SW 1271 (cell line): ENCODE measurements at places on chromosomes 2 and 18.

GRCh38 chr18:55732227-55733106 is 144.5 kb upstream of the TCF4 start:
- DNase-seq = no peak

- DNase-seq = no peak
Observed at GRCh38 chr18:13386891-13387801, 168.6 kb downstream of the LDLRAD4 start.

GRCh38 chr2:217301142-217301925 is 441.5 kb upstream of the TNP1 start:
- no peak for DNase-seq

DNA sequence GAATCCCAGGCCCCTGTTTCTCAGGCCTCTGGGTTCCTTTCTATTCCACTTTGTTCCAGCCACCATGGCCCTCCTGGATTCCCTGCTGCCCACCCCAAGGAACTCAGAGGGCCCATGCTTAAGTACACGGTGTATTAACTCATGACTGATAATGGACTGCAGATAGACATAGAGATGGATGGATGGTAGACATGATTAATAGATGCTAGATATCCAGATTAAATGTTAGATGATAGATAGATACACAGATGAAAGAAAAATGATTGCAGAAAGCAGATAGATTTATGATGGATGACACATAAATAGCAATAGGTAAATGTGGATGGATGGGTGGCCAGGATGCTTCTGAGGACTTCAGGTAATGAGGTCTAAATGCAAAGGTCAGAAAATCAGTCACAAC is 278.0 kb downstream of the CELF4 start:
- DNase-seq = no peak

GRCh38 chr2:152518641-152519580 is 183.9 kb downstream of the FMNL2 start:
- DNase-seq = no peak

GRCh38 chr2:29360016-29360784 is 245.0 kb downstream of the CLIP4 start:
- no peak for DNase-seq

DNA sequence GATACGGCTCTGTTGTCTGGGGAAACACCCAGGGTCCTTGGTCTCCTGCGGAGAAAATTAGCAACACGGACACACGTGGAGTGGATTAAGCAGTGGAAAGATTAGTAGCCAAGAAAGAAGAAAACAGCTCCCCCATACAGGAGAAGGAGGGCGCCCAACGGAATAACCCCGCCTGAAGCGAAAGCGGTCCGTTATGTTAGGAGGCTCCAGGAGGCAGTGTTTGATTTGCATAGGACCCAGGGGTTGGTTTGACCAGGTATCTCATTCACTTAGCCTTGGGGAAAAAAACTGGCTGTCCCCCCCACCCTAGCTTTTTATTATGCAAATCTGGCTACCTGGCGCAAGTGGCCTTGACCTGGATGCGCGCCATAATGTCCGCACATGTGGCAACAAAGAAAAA is 170.1 kb upstream of the KYNU start:
- DNase-seq = no peak

GRCh38 chr2:45688479-45689298 is 37.2 kb downstream of the PRKCE start:
- DNase-seq = no peak

DNA sequence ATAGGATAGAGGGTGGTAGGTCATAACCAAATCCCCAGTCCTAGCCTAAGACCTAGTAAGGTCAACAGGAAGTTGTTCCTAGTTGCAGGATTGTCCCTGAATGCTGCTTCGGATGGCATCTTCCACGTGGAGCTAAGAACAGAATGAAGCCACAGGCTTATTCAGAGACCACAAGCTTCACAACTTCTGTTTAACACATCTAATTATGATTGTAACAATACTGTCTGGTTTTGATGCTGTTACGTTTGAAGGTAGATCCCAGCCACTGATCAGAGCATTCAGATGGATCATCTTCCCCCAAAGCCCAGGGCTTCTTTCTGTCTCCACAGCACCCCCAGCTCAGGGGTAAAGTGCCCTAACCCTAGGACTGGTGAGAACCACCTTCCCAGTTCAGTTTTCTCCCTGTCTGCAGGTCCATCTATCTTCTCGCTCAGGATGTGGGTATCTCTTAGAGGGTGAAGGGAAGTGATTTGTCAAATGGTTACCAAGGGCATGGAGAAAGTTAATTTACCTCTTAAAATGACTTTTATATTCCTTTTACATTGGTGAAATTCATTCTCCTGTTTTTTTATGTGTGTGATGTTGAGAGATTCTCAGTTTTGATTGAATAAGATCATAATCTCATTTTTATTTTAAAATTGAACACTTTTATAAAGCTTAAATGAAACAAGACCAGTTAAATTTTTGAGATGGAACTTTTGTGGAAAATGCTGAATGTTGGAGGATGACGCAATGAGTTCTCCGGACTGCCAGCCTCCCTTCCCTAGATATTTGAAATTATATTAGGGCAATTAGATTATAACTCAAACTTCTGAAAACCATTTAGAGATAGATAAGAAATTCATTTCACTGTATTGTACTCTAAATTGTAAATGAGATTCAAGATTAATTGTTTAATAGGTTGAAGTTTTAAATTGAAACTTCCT is 66.5 kb downstream of the RHBDD1 start:
- DNase-seq = no peak

DNA sequence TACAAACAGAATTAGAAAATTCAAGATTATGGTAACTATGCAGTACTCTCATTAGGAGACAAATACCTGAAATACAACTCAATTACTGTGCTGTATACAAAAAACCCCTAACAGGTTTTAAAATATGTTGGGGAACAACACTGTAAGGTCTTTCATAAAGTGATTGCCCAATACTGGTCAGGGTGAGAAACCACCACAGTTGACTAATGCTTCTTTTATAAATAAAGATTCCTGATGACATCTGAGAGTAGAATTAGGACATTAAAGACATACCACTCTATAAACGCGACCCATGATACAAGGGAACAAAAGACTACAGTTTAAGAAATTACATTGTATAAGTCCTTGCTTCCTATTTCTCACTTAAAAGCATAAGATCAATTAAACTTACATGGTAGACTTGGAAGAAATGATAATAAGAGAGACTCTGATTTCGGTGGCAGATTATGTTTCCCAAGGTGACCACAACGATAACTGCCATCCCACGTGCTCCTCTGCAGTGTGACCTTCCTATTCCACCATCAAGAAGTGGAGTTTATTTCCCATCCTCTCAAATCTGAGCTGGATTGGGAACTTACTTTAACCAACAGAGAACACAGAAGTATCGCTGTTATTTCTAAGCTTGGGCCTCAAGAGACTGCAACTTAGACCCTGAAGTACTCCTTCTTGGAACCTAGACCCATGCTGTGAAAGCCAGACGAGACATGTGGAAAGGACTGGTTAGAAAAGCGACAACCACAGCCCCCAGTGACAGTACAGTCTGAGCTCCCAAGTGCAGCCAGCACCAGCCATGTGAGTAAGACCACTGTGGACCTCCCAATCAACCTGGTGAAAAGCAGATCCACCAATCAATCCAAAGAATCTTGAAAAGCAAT is 52.3 kb downstream of the ZNF521 start:
- no peak for DNase-seq

GRCh38 chr2:12702168-12703121 is 14.3 kb upstream of the TRIB2 start:
- peak; percentile 5 for DNase-seq

DNA sequence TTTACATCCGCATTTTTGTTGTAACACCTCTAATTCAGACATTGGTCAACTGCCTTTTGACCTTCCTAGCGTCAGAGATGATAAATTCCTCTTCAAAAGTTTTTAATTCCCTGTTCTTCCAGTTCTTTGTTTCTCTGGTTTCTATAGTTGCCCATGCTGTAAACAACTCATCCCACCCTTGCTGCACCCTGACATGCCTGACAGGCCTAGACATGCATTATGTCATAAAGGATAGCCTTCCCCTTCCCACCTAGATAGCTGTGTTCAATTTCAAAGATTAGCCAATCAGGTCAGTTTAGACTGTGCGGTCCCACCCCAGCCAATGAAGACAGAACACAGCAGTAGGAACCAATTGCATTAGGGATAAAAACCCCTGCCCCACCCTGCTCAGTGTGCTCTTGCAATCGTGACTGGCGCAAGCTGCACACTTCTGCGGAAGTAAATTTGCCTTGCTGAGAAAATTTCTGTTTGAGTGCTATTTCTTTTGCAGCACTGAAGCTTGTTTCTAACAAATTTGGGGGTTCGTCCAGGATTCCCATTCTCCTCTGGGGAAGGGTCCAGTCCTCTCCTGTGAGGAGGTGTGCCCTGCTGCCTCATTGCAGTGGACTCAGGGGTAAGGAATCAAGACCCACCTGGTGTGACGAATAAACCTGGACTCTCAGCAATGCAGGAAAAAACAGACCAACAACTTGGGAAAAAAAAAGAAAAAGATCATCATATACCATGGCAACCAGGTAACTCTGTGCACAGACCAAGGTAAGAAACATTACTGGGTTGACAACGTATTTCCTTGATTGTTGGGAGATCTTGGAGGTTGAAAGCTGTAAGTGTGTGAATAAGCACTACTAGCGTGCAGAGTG is 9.1 kb upstream of the SAP130 start:
- no peak for DNase-seq

GRCh38 chr2:223922308-223922707 is 22.8 kb downstream of the WDFY1 start:
- DNase-seq = no peak

GRCh38 chr18:36702401-36703013 is 126.3 kb downstream of the TPGS2 start:
- no peak for DNase-seq

DNA sequence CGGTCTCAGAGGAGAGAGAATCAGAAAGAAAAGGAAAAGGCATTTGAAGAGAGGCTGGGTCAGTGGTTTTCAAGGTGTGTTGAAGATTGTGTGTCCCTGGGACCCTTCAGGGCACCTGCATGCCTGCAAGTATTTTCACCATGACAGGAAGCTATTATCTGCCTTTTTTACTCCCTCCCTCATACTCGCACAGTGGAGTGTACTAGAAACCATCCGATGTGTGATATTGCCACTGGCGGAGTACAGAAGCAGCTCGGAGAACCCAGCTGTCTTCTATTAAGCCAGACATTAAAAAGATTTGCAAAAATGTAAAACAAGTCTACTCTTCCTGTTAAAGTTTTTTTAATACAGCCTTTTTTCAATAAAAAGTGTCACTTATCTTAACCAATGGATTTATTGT is 33.7 kb upstream of the RFX8 start:
- no peak for DNase-seq

GRCh38 chr2:96239745-96240264 is 26.0 kb downstream of the TMEM127 start:
- no peak for DNase-seq

DNA sequence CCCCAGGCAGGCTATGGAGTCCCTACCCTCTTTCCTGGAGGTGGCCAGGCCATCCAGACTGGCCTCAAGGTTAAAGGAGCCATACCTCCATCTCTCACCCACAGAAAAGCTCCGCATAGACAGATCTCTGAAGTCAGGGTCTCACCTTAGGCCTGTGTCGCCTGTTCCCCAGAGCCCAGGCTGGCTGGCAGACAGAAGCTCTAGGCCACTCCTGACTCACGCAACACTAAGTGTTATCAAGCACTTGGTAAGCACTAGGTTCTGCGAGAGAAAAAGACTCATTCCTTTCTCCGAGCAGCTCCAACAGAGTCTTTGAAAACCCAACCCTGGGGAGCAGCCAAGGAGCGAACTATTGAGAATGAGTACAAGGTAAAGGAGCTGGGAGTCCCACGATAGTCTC is 6.1 kb downstream of the SMAD7 start:
- no peak for DNase-seq

- no peak for DNase-seq
Observed at GRCh38 chr18:9741793-9742523, 33.9 kb downstream of the RAB31 start.

GRCh38 chr2:85277416-85278158 is 50.2 kb downstream of the TGOLN2 start:
- DNase-seq = no peak

DNA sequence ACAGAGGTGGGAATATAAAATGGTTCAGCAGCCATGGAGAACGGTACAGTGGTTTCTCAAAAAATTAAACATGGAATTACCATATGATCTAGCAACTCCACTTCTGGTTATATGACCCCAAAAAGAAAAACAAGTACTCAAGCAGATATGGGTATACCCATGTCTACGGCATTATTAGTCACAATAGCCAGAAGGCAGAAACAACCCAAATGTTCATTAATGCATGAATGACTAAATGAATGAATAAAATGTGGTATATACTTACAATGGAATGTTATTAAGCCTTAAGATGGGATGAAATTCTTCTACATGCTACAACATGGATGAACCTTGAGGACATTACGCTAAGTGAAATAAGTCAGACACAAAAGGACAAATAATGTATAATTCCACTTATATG is 266.8 kb upstream of the FBXO11 start:
- no peak for DNase-seq

DNA sequence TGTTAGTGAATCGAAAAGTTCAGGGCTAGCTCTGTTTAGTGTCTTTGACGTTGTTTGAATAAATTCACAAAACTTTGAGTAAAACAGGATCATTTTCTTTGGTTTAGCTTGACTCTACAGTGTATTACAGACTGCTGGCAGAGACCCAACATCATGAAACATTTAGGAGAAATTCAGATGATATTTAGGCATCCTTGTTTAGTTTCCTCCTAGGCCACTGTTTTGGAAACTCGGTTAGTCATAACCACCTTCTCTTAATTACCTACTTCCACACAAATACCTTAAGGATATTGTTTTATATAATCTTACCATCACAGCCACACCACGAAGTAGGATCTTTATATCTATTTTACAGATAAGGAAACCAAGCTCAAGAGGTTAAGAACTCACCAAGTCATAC is 7.8 kb downstream of the LIMS1 start:
- no peak for DNase-seq

DNA sequence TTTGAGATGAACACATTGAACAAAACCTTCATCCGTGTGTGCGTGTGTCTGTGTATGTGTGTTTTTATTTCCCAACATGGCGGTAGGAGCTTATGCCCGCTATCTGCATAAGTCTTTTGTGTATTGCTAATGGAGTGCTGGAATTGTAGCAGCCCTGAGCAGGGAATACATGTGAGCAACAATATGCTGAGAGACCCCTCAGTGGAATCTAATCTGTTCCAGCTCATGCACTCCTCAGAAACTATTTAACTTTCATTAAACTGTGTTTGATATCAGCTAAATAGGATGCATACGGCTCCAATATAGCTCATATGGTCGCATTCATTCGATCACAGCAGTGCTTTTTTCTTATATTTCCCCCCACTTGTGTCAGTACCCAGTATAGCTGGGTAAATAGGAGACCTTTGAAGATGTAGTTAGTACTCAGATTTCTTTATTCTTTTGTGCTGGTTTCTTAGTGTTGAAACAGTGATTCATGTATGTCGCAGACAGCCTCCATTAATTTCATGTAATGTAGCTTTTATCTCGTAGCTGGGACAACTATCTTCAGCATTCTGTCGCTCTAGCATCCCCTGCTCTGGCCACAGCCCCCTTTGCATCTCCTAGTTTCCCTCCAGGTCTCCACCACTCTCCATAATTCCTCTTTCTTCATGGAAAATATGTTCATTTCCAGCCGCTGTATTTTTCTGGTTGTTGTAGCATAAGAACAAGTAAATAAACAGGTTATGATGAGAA is 891.2 kb downstream of the BCL11A start:
- DNase-seq = no peak

GRCh38 chr2:144402251-144402650 is 117.7 kb downstream of the ZEB2 start:
- DNase-seq = no peak
